CD4-positive, alpha-beta T cell treated with Interleukin-2 at 100 ng/mL for 4 hours (primary cell): ENCODE measurements at places on chromosomes 16 and 17.

- peak; percentile 61 for DNase-seq
These were observed 15.5 kb downstream of the VPS35 start for GRCh38 chr16:46673320-46674013.

- peak; percentile 90 for DNase-seq
These were observed 21.1 kb downstream of the WIPI1 start for GRCh38 chr17:68435876-68436842.

- no peak for DNase-seq
These were observed 140.8 kb upstream of the CHMP6 start for GRCh38 chr17:80850817-80851216.

DNA sequence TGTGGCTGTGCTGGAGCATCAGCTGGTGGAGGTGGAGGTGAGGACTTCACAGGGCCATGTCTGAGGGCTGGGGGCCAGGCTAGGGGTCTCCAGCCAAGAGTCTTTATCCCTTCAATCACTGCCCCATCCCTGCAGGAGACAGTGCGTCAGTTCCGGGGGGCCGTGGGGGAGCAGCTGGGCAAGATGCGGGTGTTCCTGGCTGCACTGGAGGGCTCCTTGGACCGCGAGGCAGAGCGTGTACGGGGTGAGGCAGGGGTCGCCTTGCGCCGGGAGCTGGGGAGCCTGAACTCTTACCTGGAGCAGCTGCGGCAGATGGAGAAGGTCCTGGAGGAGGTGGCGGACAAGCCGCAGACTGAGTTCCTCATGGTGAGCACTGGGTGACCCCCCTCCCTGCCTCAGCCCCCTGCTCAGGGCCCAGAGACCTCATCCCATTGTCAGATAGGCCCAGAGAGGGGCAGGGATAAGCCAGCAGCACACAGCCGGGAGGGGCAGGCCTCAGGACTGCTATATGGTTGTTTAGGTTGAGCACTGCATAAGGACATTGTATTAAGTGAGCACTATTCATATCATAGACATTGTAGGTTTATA is 2.3 kb upstream of the PYDC1 start:
- no peak for DNase-seq

DNA sequence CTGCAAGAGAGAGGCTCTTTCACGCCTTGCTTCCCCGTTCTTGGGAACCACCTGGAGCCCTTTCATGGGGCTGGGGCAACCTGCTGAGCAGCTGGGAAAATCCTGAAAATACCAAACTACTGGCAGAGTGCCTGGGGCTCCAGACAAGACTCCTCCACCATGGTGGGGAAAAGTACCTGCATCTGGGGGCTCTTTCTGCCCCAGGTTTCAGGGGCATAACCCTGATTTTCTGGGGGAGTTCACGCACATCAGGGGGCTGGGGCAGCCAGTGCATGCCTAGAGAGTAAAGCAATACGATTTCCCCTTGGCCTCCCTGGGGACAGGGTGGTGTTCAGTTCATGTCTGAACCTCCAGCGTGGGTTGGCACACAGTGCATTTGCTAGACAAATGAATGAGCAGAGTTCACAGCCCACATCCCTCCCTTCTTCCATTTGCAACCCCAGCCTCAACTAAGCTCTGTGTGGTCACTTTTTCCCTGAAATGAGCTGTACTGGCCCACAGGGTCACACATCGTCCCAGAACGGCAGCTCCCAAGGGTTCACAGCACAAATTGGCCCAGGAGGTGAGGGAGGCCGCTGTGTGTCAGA is 5.2 kb upstream of the CDC42EP4 start:
- no peak for DNase-seq

GRCh38 chr17:64938925-64939474 is 19.7 kb upstream of the LRRC37A3 start:
- peak; percentile 37 for DNase-seq

DNA sequence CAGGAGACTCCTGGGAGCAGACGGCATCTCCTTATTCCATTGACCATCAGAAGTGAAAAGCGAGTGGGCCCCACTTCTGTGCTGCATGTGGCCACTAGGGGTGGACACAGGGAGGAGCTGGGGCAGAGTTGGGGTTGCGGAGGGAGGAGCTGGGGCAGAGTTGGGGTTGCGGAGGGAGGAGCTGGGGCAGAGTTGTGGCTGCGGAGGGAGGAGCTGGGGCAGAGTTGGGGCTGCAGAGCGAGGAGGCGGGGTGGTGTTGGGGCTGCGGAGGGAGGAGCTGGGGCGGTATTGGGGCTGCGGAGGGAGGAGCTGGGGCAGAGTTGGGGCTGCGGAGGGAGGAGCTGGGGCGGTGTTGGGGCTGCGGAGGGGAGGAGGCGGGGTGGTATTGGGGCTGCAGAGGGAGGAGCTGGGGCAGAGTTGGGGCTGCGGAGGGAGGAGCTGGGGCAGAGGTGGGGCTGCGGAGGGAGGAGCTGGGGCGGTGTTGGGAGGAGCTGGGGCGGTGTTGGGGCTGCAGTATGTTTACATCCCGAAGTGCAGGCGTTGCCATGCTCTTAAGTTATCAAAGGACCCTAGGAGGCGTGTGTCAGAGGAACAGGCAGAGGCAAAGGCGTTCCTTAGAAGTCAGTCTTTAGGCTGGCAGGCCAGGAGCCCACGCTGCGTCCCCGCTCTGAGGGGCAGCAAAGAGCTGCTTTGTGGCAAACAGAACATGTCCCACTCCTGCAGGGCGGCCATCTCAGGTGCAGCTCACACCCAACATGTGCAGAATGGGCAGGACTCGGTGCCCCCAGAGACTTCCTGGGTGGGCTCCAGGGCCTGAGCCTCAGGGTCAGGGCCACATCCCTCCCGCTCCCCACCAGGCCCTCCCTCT is 76.0 kb downstream of the ZNF778 start:
- no peak for DNase-seq

DNA sequence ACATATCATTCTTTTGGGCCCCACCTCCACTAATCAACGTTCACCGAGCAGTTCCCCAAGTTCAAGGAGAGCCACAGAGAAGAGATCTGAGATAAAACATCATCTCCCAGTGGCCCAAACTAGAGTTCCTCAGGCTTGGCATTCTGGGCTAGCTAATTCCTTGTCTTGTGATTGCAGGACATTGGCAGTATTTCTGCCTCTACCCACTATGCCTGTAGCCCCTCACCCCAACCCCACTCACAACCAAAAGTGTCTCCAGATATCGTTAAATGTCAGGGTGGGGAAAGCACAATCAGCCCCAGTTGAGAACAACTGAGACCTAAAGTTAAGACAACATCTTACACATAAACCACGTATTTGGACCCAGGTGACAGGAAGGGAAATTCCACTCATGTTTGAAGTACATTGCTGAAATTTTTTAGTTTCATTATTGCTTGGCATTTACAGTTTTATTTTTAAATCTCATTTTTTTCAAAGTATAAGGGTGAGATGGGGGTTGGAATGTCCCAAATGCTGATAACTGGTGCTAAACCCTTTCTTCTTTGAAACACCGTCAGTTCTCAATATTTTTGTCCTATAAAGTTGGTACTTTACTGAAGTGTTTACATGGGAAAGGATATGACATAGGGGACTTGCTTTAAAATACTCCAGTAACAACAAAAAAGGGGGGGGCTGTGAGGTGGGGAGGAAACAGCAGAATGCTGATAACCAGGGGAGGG is 13.6 kb downstream of the ZC3H7A start:
- DNase-seq = peak; percentile 77

GRCh38 chr16:47258874-47259461 is 115.2 kb upstream of the NETO2 start:
- DNase-seq = no peak

DNA sequence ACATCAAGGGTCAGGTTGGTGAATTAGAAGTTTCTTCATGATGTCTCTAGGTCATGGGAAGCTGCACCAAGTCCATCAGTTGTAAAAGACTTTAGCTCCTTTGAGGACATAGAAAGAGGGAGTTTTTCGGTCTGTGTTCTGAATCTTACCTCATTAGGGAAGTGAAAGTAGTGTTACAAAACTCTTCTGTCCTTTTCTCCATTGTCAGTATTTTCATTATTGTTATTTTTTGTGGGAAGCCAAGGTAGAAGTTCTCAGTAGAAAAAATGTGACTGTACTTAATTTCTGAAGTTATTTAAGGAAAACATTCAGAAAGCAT is 24.2 kb downstream of the MAP3K3 start:
- DNase-seq = no peak

DNA sequence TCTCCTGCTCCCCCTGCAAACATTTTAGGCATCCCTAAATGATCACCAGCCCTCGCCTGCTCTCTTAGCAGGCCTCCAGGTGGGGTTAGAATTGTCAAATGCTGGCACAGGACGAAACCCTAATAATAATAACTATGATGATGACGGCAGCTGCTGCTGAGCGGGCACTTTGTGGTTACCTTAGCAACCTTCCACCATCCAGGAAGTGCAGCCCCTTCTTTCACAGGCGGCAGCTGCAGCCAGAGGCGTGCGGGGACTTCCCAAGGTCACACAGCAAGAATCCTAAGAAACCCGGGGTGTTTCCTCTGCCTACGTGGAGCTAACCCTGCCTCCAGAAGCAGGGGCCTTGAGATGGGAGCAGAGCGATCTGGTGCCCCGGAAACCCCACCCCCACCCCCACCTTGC is 22.4 kb upstream of the EIF1 start:
- DNase-seq = peak; percentile 88

- no peak for DNase-seq
These were observed 18.2 kb downstream of the PAFAH1B1 start for GRCh38 chr17:2611627-2612026.

DNA sequence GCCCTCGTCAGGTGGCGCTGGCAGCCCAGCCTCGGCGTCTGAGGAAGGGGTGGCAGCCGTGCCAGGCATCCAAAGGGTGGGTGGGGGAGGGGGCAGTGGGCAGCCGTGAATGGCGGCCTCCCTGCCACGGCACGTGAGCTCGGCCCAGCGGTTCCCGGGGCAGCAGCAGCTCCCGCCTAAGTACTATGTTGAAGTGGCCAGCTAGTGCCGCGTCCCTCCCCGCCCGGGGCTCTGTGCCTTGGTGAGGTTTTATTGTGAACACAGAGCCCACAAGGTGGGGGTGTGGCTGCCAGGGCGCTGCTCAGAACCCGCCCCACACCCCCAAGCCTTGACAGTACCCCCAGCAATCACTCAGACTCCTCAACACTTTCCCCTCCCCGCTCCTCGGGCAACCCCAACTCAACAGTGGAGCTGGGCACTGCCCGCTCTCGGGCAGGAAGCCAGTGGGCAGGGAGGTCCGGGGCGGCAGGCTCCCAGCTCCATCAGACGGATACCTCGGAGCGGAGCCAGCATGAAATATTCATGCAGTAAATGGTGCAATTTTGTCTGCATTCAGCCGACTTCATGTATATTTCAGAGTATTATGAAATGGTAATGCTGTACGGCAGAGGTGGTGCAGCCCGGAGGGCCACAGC is 80.4 kb downstream of the ENGASE start:
- DNase-seq = no peak

GRCh38 chr17:15782866-15783265 is 50.8 kb downstream of the TBC1D26 start:
- no peak for DNase-seq

GRCh38 chr16:8554881-8555280 is 35.4 kb downstream of the TMEM114 start:
- DNase-seq = no peak

- no peak for DNase-seq
These were observed 23.3 kb downstream of the SHISA6 start for GRCh38 chr17:11264183-11264871.

DNA sequence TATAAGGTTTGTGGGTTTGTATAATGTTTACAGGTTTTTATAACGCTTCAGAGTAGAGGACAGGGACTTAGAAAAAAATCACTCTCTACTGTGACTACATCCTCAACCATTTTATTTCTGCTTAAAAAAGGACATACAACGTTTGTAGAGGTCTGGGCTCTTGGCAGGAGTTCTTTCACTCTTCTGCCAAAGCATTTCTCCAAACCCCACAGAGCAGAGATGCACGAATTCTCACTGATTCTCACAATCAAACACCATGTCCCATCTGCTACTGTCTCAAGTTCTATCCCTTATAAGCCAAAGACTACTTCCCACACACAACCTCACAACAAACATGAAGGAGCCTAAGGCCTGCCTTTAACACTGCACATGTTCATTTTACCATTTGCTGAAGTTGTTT is 7.0 kb upstream of the ANKFY1 start:
- DNase-seq = no peak

GRCh38 chr17:57655553-57655952 is 89.5 kb downstream of the CCDC182 start:
- no peak for DNase-seq

DNA sequence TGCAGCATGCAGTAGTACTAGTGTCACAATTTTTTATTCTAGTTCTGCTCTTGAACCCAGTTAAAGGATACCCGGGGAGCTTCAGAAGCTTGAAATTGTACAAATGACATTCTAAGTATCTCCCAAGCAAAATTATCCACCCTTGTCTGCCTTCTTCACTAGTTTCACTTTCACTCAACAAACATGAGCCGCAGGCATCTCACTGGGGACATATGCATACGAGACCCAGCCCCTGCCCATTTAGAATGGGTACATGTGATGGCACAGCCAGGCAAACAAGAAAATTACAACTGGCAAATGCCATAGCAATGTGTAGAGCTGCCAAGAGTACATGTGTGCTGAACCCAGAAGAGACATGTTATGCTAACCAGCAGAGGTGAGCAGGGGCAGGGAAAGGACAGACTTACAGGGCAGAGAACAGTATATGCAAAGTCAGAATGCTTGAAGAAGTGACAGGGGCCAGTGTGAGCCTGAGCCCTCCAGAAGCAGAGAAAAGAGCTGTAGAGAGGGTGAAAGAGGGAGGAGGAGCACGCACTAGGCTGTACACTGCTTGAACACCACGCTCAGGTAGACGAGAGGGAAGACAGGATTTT is 8.3 kb downstream of the GINS2 start:
- DNase-seq = no peak

DNA sequence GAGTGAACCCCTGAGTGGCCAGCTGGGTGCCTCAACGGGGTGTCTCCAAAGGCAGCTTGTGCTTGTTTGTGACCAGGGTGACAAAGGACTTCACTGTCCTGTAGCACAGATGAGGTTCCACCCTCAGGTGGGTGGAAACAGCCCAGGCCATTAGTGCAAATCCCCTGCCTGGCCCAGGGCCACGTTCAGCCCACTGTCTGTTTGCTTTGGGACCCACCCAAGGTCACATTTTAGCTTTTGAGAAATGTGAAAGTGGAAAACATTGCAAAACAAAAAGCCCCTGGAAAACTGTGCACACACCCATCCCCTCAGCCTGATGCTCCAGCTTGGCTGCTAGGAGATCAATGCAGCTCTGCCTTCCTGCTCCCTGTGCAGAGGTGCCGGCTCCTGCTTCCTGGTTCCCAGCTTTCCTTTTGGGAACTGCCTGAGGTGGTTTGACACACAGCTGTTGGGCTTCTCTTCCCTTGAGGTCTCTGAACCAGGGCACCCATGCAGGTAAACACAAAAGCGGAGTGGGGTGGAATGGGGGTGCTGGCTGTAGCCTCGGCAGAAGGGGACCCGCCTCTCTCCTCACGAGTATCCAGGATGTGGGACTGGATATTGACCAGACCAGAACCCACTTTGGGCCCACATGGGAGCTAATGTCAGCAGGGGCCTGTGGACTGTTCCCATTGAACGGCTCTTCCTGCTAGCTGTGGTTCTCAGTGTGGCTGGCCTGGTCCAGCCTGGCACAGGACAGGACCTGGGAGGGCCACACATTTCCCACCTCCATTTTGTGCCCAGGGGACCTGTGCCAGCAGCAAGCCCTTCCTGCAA is 7.9 kb upstream of the SPHK1 start:
- no peak for DNase-seq
